Psoas muscle (tissue), 8 donors: ENCODE measurements at places on chromosomes 2 and 18. TPM values are rescaled to one million over a fixed set of nuclear protein-coding genes. Genes with fewer than 3 reads are reported as not detected.

- peak; percentile 86 for DNase-seq
These were observed 1.2 kb upstream of the CHMP1B start for GRCh38 chr18:11849841-11850634.

DNA sequence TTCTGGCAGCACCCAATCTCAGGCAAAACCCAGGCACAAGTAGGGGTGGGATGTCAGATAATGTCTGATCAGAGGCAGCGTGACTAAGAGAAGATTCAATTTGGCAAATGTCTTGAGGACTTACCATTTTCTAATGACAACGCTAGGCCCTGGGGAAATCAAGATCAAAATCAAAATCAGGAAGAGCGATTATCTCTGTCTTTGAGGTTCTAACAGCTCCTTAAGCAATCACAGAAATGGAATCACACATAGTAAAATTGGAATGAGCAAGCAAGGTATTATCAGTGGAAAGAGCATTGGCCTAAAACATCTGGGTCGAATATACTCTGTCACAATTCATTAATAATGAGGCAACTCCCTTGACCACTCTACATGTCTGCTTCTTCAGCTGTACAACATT, 8.6 kb upstream of the SERPINB2 start:
- DNase-seq = no peak

DNA sequence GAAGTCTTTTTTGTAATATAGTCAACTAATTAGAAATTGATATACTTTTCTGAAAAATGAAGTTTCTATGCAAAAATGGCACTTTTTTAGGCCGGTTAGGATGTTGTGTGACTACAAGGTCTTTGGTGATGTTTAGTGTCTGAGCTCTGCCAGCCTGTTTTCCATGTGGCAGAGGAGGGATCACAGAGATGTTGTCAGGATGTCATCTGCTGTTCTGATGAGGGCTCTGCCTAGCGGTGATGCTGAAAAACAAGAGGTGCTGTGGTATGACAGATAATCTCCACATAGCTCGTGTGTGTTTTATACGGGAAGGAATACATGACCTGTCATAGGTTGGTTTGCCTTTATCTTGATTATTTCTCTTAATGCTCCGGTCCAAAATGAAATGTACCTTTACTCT, 12.0 kb upstream of the IAH1 start:
- DNase-seq = no peak

GRCh38 chr2:23592061-23592685, 207.2 kb downstream of the KLHL29 start:
- no peak for DNase-seq

DNA sequence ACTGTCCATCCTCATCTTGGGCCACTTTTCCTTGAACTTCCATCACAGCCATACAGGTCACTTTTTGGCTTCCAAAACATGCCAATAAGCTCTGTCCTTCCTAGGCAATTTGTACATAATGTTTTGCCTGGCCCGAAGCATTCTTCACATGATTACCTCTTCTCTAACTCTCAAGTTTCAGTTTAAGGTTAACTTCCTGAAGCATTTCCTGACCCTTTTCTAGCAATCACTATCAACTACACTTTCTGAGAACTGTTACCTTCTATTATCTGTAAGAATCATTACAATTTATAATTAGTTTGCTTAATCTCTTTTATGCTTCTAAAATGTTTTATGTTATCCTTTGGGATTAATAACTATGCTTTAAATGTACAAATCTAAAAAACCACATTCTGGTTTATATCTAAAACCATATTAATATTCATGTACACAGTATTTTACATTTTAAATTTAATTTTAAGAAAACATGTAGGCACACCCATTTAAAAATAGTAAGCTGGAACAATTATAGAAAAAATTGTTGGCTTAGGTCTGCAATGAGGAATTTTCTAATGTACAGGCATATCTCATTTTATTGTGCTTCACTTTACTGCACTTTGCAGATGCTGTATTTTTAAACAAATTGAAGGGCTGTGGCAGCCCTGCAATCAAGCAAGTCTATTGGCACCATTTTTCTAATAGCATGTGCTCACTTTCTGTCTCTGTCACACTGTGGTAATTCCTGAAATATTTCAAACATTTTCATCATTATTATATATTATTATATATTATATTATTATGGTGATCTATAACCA, 76.4 kb downstream of the C2orf74 start:
- no peak for DNase-seq

DNA sequence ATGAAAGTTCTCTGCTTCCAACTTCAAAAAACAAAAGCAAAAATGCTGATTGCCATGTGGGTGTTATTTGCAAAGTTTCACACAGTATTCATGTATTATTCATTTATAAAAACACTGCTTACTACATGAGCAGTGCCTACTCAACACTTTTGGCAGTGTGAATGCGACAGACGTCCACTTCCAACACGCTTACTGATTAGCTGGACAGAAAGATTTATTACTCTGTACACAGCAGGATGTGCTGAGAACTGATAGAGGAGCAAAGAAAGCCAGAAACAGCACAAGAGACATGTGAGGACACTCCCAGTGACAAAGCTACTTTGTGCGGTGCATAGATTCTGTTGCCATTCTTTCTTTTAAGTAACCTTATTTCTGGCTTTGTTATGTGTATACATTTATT, 258.8 kb downstream of the DLGAP1 start:
- no peak for DNase-seq

- DNase-seq = no peak
These were observed 312 bp downstream of the NR4A2 start for GRCh38 chr2:156332284-156332533.

DNA sequence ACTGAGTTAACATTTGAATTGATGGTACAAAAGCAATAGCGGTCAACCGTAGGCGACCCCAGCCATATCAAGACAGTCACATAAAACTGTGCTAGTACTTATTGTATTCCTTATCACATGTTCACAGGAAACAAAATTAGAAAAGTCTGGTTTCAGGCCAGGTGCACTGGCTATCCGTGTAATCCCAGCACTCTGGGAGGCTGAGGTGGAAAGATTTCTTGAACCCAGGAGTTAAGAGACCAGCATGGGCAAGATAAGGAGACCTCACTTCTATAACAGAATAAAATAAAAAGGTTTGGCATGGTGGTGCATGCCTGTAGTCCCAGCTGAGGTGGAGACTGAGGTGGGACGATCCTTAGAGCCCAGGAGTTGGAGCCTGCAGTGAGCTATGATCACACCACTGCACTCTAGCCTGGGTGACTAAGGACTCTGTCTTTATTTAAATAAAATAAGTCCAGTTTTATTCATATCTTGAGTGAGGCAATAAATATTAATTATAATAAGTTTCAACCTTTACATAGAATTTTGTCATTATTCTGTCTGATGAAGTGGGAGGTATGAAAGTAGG, 84.1 kb upstream of the RGPD4 start:
- no peak for DNase-seq

- DNase-seq = no peak
These were observed 185.6 kb downstream of the RIT2 start for GRCh38 chr18:42929857-42930256.

DNA sequence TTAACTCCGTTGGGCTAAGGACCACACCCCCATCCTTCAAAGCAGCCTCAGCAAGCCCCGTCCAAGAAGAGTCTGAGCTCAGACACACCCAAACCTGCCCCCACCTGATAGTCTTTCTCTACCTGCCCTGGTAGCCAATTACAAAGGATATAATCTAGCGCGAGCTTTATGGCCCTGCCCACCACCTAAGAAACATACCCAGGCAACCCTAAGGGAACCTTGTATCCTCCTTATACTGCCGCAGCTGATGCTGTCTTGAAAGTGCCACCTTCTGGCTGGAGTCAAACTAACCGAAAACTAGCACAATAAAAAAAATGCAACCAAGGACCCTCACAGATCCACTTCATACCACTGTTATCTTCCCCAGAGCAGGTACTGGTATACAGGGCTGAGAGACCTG, 628.3 kb upstream of the REG3G start:
- no peak for DNase-seq

DNA sequence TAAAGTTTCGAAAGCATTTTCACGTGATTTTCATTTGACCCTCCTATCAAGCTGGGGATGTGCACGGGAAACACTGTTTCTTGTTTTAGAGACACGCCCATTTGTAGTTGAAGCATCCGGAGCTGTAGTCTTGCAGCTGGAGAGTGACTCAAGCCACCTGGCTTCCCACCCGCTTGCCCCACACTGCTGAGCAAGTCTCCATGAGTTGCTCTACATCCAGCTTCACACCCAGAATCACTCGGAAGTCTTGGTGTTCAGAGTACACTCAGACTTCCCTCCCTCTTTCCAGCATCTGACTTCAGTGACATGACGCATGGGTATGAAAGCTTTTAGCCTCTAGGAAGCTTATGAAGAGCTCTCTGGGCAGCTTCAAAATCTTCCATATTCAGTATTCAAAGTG, 262.4 kb downstream of the NBAS start:
- no peak for DNase-seq

DNA sequence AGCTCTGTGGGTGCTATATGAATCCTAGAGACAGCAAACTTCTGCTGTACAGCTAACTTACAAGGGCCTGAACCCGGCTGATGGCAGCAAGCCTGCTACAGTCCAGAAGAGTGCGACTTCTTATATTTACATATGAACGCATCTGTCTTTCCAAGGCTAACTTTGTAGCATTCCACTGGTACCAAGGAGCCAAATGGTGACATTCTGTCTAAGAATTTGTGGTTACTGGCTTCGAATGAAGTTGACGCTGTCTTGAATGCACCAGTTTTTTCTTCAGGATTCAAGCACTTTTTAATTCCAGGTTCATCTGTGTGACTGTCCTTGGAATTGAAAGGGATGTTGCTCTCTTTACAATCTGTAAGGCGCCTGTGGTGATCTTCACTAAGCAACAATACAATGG, 42.4 kb downstream of the THUMPD2 start:
- no peak for DNase-seq

- DNase-seq = no peak
These were observed 6.4 kb upstream of the NEUROD1 start for GRCh38 chr2:181686576-181687185.

DNA sequence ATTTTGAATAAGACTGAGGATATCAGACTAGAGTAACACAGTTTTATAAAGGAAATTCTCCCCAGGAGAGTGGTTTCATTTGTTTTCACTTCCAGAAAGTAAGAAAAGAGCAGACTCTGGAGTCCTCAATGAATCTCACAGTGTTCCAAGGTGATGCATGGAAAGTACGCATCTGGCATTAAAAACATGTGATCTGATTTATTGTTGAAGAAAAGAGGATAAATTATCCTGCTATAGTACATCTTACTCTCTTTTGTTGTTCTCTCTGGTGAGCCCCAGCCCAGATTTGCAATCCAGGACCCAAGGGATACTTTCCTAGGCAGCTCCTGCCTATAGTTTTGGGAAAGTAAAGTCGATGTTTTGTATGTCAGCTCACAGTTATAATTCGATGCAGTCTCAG, 285.9 kb downstream of the CTNNA2 start:
- DNase-seq = no peak

DNA sequence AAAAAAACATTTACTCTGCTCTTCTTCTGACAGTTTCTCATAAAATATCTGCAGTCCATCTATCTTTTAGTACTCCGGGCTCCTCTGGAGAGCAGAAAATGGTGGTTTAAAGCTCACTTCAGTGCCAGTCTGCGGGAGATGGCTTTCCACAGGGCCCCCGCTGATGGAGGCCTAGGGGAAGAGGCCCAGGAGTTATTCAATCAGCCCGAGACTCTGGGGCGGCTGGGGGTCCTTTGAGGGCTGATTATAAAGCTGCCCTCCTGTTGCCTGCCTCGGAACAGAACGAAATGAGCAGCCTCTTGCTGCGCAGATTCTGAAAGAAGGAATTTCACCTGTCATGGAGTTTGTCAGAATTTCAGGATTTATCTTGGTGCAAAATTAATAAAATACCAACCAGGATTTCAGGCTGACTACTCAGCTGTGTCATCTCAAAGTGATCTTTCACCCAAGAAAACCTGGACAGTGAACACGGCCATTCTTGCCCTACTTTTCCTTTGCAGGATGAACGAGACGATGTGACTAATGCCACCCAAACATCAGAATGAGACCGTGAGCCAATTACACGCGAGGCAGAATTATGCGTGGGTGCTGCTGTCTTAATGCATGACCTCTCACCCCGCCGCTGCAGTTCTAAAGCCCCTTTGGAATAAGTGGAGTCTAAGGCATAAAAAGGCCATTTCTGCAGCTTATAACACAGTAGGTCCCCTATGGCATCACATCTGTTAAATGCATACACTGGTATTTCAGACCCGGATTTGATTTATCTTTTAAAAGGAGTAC, 273.8 kb downstream of the ZNF521 start:
- no peak for DNase-seq

GRCh38 chr2:25926984-25927756, 48.9 kb upstream of the ASXL2 start:
- DNase-seq = no peak

- DNase-seq = peak; percentile 66
These were observed 88.5 kb upstream of the SH3BP4 start for GRCh38 chr2:234863043-234863934.

Gene LRRTM4
- 0.60 TPM for total RNA-seq

Gene RBM43
- 3.1 TPM for total RNA-seq

Gene LYG1
- 0.62 TPM for total RNA-seq

Gene DNAJC5G
- total RNA-seq = not detected

Gene SP140L
- total RNA-seq = 3.7 TPM

Gene ACTG2
- 2.9 TPM for total RNA-seq

Gene TCF23
- total RNA-seq = not detected

Gene RIT2
- not detected for total RNA-seq

Gene PRKD3
- total RNA-seq = 19.5 TPM
